ENCODE measurements at places on chromosomes 2 and 18. TPM values are rescaled to one million over a fixed set of nuclear protein-coding genes. Genes with fewer than 3 reads are reported as not detected.

GEN1 gene
- 6.1 TPM for total RNA-seq

ADAM23 gene
- 28.9 TPM for total RNA-seq

GTF2A1L gene
- total RNA-seq: 3.8 TPM

TMEM163 gene
- total RNA-seq: 0.76 TPM

PRKD3 gene
- 45.5 TPM for total RNA-seq

LYG1 gene
- 0.59 TPM for total RNA-seq

FBLN7 gene
- total RNA-seq: 17.7 TPM

LYPD6B gene
- 0.10 TPM for total RNA-seq

PKDCC gene
- total RNA-seq: 86.0 TPM

VSNL1 gene
- total RNA-seq: 0.66 TPM

RNF138 gene
- 22.0 TPM for total RNA-seq

SDC1 gene
- 44.3 TPM for total RNA-seq

ZAP70 gene
- total RNA-seq: 0.13 TPM

YPEL5 gene
- total RNA-seq: 110 TPM

FRZB gene
- total RNA-seq: 0.72 TPM

HJURP gene
- total RNA-seq: 5.2 TPM

Measured in smooth muscle cell of the pulmonary artery (primary cell).